ENCODE measurements at places on chromosomes 7 and 10. TPM values are rescaled to one million over a fixed set of nuclear protein-coding genes. Genes with fewer than 3 reads are reported as not detected.
A peak's percentile ranks its signal among the peaks of the same experiment; 100 is the strongest.

DNA sequence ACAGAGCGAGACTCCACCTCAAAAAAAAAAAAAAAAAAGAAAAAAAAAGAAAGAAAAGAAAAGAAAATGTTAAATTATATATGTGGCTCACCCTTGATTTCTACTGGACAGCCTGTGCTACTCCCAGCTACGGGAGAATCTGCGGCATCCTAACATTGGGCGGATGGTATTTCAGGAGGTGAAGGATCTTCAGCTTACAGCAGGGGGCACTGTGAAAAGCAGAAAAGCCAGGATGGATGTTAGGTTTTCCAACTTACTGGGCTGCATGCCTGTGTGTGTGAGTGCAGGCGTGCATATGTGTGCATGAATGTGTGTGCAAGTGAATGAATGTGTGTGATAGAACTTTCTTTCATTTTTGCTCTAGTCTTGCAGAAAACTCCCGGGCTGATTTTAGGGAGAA lies 1066.5 kb downstream of the TYW1 start:
- no peak for DNase-seq
- H3K27ac ChIP-seq: no peak overlapping the region
- no peak overlapping the region for H3K4me3 ChIP-seq
- H3K36me3 ChIP-seq: peaks cover 8% of the 10 kb centered on the region

DNA sequence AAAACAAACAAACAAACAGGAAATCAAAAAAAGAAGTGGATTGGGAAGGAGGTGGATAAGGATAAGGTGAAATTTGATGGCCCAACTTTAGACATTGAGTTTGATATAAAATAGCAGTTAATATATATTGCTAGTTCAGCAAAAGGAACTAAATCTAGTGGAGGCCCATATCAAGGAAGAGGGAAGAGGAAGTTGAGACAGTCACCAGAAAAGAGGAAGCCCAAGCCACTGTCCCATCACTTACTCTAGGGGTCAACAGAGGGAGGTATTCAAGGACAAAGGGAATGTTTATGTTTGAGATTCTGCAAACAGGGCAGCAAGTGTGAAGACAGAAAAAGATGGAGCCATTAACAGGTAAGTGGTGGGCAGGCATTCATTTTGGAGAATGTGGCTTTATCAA lies 3.7 kb downstream of the LAMTOR4 start:
- DNase-seq: no peak
- peaks cover 18% of the 10 kb centered on the region for H3K36me3 ChIP-seq
- peak overlapping the region; percentile 82 for H3K27ac ChIP-seq
- H3K27me3 ChIP-seq: peaks cover 10% of the 10 kb centered on the region
- peak overlapping the region; percentile 72 for H3K4me3 ChIP-seq
- H3K4me1 ChIP-seq: peaks cover 31% of the 10 kb centered on the region

NEUROD6 gene
- total RNA-seq: not detected

- H3K36me3 ChIP-seq: no peaks in the 10 kb centered on the region
- no peak overlapping the region for H3K4me3 ChIP-seq
- H3K27me3 ChIP-seq: peaks cover 2% of the 10 kb centered on the region
- no peak overlapping the region for H3K27ac ChIP-seq
- no peak for DNase-seq
- peaks cover 30% of the 10 kb centered on the region for H3K4me1 ChIP-seq
Observed at GRCh38 chr7:80641548-80641947, 3.1 kb downstream of the CD36 start.

DNA sequence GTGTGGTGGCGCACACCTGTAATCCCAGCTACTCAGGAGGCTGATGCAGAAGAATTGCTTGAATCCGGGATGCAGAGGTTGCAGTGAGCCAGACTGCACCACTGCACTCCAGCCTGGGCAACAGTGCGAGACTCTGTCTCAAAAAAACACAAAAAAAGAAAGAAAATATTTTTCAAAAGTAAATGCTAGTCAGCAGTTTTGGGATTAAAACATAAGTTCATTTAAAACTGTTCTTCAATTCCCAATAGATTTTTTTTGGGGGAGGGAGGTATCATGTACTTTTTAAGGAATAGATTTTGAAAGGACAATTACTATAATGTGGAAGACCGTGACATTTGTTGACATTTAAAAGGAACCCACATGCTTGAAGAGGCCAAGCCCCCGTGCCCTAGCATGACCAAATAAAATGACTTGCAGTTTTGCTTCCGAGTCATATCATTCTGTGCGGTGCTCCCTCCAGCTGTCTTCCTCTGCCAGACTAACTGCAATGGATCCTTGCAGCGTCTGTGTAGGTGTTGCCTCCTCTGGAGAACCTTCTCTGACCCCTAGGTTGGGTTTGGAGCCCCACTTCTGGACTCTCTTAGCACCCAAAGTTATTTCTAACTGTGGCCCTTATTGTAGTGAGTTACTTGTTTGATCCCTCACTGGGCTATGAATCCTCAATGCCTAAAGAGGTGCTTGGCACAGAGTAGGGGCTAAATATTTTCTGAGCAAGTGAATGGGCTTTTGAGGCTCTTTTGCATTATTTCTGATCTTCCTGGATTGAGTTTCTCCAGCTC lies 17.4 kb upstream of the HPS1 start:
- H3K36me3 ChIP-seq: no peaks in the 10 kb centered on the region
- H3K27ac ChIP-seq: no peak overlapping the region
- DNase-seq: no peak
- H3K4me1 ChIP-seq: peaks cover 7% of the 10 kb centered on the region
- no peak overlapping the region for H3K4me3 ChIP-seq

CALML3 gene
- total RNA-seq: not detected

GRCh38 chr7:144908324-144908723 lies 72.5 kb upstream of the TPK1 start:
- no peaks in the 10 kb centered on the region for H3K27me3 ChIP-seq
- no peak overlapping the region for H3K27ac ChIP-seq
- no peak overlapping the region for H3K4me3 ChIP-seq
- no peak for DNase-seq

AMPH gene
- total RNA-seq: 1.6 TPM

Data from endothelial cell (in vitro differentiated cells).